HuH-7 (cell line): ENCODE measurements at places on chromosomes 16 and 17.

GRCh38 chr17:64270885-64271284, 7.8 kb upstream of the TEX2 start:
- DNase-seq: no peak

- no peak for DNase-seq
Observed at GRCh38 chr17:66734186-66734943, 100.6 kb upstream of the CACNG5 start.

DNA sequence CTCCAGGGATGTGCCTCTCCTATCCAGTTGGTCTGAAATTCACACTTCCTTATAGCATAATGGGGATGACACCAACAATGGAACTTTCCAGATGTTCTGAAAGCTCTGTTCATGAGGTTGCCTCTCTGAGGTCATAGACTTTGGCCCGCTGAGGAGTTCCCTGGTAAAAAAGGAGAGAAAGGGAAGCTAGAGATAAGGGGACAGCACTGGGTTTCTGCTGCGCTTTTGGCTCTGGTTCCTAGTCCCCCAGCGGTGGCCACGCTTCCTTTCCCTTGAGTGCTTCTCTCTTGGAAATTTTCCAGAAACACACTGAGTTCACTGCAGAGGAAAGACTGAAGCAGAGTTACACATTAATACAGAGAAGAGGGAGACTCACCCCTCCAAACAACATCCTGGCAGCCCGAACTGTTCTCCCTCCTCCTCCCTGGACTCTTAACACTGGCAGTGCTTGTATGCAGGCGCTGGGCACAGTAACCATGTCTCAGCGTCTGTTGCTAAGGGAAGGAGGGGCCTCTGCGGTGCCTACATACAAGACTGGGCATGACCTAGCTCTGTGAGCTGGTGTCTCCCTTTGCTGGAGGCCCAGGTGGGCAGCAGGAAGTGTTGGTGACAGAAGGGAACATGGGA, at the start of gene DNAH3:
Gene DNAH3, minus strand, starts transcription at position 472 of the 627 bp plus-strand sequence. CDS start 527 bp downstream, outside the sequence.
- no peak for DNase-seq

DNA sequence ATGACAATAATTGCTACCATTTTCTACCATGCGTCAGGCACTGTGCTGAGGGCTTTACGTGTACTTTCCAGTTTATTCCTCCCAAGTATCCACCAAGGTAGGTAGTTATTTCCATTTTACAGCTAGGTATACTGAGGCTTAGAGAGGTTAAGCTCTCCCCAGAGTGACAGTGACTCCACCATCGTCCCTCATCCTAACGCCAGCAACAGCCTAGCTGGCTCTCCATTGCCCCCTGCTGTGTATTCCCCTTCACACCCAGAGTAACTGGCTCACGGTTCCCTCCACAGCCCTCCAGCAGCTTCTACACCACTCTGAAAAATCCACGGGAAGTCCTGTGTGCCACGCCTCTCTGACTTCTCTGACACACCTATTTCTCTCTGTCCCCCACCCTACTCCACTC, 7.1 kb upstream of the ASGR1 start:
- peak; percentile 56 for DNase-seq

GRCh38 chr17:17888821-17889220, 52.0 kb upstream of the SREBF1 start:
- DNase-seq: no peak

- DNase-seq: no peak
Observed at GRCh38 chr16:21570676-21571017, 28.7 kb upstream of the METTL9 start.

GRCh38 chr16:10929853-10930754, 12.2 kb downstream of the DEXI start:
- DNase-seq: no peak

GRCh38 chr17:48722915-48723422, at the start of gene PRAC2:
Gene PRAC2 (plus strand): TSS chr17:48723185. CDS start chr17:48724411, 1,226 bp downstream.
- no peak for DNase-seq

GRCh38 chr17:2982854-2983253, 80.6 kb downstream of the OR1D5 start:
- DNase-seq: no peak

- no peak for DNase-seq
Observed at GRCh38 chr17:6458460-6458950, 14.2 kb downstream of the PIMREG start.

- DNase-seq: no peak
Observed at GRCh38 chr16:11260596-11260966, 4.6 kb upstream of the SOCS1 start.

DNA sequence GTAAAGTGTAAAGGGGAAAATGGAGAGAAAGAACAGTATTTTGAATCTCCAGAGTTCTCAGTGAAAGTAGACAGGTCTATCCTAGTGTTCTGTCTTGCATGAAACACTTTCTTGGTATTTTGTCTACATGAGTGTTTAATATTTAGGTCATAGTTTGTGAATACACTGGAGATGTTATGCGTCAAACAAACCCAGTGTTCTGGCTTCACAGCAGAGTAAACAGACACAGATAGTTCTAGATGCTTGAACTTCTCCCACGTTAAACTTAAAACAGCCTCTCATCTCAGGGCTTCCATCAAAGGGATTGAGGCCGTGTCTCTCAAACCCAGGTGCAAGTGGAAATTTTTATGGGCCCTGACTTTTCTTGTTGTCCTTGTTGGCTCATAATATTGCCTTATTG, 48.3 kb downstream of the RBFOX1 start:
- no peak for DNase-seq

DNA sequence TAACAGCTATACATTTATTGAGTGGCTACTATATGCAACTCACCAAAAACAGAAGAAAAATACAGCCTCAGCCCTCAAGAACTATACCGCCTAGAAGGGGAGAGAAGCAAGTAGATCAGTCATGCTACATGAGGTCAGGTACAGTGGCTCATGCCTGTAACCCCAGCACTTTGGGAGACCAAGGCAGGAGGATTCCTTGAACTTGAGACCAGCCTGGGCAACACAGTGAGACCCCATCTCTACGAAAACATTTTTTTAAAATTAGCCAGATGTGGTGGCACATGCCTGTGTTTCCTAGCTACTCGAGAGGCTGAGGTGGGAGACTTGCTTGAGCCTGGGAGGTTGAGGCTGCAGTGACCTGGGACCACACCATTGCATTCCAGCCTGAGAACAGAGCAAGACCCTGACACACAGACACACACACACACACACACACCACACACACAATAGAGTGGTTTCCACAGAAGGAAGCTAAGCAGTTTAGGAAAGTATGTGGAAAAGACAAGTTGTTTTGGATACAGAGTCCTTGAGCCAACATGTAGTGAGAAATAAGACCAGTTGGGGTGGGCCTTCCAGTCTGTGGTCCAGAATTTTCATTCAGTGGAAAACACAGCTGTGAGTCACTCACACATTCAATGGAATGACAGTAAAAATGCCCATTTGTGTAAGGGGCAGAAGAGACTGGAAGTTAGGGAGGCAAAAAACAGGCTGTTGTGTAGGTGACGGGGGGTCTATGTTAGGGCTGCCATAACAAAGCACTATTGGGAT, 10.7 kb upstream of the SNTB2 start:
- no peak for DNase-seq

DNA sequence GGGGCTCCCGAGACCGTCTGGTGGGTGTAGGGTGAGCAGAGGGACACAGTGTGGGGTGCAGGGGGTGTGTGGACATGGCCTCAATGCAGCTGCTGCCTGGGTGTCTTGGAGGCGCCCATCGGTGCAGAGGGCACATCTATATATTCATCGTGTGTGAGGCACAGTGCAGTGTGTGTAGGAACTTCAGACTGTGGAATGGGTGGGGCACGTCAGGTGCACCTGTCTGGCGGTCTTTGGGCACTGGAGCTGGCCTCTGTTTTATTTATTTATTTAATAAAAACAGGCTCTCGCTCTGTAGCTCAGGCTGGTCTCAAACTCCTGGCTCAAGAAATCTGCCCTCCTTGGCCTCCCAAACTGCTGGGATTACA, 16.8 kb downstream of the LASP1 start:
- DNase-seq: no peak

- DNase-seq: no peak
Observed at GRCh38 chr16:35752773-35753558, 2293.6 kb downstream of the TP53TG3F start.

DNA sequence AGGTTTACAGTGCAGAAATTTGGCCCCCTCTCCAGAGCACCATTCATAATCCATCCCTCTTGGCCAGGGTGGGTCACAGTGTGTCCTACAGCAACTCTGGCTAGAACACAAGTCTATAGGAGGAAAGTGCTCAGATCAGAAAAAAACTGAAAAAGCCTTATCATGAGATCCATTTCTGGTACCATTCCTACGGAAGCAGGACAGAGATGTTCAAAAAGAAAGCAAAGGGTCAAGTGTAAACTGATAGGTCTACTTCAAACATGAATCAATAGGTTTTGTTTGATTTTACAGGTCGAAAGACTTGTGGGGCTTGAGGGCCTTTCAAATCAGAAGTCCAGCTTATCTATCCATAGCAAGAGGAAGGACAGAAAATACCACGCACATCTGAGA, 326.4 kb downstream of the SOX9 start:
- no peak for DNase-seq

DNA sequence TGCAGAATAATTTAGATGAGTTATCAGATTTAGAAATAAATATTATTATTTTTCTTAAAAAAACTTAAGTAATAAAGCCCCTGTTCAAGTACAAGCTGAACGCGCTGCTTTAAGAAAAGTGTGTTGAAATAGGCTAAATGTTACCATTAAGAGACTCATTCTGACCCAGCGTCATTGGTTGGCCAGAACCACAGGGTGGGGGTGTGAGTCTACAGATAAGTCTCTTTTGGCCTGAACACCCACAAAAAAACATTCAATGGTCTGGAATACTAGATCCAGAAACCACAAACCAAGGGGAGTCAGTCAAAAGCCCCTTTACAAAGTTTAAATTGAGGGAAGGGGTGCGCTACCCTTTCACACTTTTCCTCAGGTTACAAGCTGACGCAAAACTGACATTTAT, 776.1 kb downstream of the KCNJ2 start:
- DNase-seq: no peak

DNA sequence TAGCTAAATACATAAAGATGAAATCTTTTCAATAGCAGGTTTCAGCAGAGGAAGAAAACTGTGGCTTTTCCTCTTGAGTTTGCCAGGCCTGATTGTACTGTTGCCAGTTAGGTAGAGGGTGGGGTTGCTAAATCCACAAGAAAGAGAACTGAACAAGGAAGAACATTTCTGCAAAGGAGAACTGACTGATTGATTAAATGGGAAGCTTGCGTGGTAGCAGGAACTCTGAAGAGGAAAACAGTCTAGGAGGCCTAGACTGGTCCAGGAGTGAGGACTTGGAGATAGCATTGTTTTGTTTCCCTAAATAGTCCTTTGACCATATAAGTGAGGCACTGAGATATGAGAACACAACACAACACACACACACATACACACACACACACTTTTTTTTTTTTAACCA, 18.8 kb downstream of the LRRC36 start:
- no peak for DNase-seq

DNA sequence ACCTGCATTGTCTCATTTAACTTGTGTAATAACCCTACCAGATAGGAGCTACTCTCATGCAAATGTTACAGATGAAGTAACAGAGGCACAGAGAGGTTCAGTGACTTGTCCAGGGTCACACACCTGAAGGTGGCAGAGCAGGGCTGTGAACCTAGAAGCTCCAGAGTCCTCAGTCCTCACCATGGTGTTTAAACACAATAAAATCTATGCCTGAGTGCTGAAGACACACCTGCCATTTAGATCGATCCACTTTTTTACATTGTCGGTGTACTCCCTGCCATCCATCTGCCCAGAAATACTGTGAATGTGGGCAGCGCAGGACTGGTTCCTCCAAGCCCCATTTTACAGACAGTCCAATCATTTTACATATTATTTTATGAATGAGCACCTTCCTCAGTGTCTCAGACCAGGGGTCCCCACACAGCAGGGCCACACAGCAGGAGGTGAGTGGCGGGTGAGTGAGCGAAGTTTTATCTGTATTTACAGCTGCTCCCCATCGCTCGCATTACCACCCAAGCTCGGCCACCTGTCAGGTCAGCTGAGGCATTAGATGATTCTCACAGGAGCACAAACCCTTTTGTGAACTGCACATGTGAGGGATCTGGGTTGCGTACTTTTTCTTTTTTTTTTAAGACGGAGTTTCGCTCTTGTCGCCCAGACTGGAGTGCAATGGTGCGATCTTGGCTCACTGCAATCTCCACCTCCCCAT, 5.6 kb downstream of the IL4R start:
- DNase-seq: no peak

- no peak for DNase-seq
Observed at GRCh38 chr16:84477661-84478060, 26.8 kb downstream of the MEAK7 start.

- no peak for DNase-seq
Observed at GRCh38 chr17:72382971-72383722, 262.3 kb downstream of the SOX9 start.

DNA sequence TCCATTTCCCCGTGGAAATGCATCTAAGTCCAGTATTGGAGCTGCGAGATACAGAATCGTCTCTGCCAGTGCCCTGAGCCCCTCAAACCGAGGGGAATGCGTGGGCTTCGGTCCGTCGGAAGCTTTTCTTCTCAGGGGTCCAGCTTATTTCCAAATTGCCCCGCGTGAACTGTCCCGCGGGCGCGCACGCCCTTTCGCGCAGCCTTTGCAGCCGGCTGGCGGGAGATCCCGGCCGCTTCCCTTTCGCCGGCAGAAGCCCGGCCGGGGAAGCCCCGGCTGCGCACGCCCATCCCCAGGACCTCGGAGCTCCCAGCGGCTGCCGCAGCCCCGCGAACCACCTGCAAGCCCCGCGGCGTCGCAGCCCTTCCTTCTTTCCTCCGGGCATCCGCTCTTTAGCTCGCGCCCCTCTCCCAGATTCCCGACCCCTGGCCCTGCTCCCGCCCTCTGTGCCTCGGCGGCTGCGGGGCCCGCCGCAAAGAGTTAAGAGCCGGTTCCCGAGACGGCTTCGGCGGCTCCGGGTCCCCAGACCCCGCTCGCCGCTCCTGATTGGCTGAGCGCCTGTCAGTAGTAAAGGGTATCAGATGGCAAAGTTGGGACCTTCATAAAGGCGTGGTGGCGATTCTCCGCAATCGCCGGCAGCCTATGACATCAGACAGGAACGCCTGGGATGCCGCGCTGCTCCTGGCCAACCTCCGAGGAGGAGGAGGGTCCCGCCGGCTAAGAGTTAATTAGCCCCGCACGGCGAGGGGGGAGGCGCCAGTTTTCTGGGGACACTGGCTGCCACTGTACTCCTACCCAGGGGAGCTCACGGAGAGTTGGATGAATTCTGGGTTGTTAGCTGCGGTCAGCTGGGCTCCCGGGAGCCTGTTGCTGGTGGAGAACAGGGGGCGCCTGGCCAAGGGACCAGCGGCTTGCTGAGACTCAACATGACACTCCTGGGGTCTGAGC, at the start of gene MYOCD:
Gene MYOCD, plus strand, starts transcription at position 628 of the 948 bp plus-strand sequence. Its CDS starts 299 bp downstream, at position 927.
- no peak for DNase-seq
